ENCODE measurements at places on chromosomes 6 and 20. TPM values are rescaled to one million over a fixed set of nuclear protein-coding genes. Genes with fewer than 3 reads are reported as not detected.
A peak's percentile ranks its signal among the peaks of the same experiment; 100 is the strongest.

SLC17A2 gene
- not detected for total RNA-seq

SEL1L2 gene
- not detected for total RNA-seq

KIF25 gene
- 0.96 TPM for total RNA-seq

PAX1 gene
- not detected for total RNA-seq

TFB1M gene
- 18.6 TPM for total RNA-seq

IL17F gene
- not detected for total RNA-seq

SLC22A1 gene
- 2.7 TPM for total RNA-seq

WFDC5 gene
- total RNA-seq = 1.3 TPM

MC3R gene
- not detected for total RNA-seq

COL12A1 gene
- total RNA-seq = 44.3 TPM

DNA sequence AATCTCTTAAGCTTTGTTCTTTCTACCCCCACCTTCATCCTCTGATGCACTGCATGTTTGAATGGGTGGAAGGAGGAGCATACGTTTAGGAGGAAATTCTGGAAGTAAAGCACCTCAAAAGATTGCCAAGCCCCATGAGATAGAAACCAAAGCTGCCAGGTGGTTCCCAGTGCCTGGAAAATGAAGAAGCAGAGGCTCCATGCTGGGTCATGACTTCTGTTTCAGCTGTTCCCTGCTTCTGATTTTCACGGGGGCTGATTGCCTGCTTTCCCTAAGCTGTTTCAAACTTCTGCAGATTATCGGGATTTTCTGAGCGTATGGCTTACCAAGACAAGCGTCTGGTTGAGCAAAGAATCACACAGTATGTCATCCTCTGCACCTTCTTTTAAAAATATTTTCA, 87.5 kb upstream of the SYNDIG1 start:
- H3K4me1 ChIP-seq = no peaks in the 10 kb centered on the region
- H3K36me3 ChIP-seq = no peaks in the 10 kb centered on the region
- no peak overlapping the region for H3K4me3 ChIP-seq
- no peak overlapping the region for H3K27ac ChIP-seq
- H3K27me3 ChIP-seq = no peaks in the 10 kb centered on the region
- no peak for DNase-seq

GRCh38 chr20:6482486-6482885, 285.0 kb upstream of the BMP2 start:
- H3K36me3 ChIP-seq = no peaks in the 10 kb centered on the region
- no peak overlapping the region for H3K4me3 ChIP-seq
- H3K27me3 ChIP-seq = no peaks in the 10 kb centered on the region
- no peak overlapping the region for H3K27ac ChIP-seq
- no peak for DNase-seq

- H3K27ac ChIP-seq = no peak overlapping the region
- DNase-seq = no peak
- H3K36me3 ChIP-seq = no peaks in the 10 kb centered on the region
- no peak overlapping the region for H3K4me3 ChIP-seq
- peaks cover 17% of the 10 kb centered on the region for H3K27me3 ChIP-seq
Measured at GRCh38 chr20:48578397-48579098, 249.3 kb downstream of the PREX1 start.

DNA sequence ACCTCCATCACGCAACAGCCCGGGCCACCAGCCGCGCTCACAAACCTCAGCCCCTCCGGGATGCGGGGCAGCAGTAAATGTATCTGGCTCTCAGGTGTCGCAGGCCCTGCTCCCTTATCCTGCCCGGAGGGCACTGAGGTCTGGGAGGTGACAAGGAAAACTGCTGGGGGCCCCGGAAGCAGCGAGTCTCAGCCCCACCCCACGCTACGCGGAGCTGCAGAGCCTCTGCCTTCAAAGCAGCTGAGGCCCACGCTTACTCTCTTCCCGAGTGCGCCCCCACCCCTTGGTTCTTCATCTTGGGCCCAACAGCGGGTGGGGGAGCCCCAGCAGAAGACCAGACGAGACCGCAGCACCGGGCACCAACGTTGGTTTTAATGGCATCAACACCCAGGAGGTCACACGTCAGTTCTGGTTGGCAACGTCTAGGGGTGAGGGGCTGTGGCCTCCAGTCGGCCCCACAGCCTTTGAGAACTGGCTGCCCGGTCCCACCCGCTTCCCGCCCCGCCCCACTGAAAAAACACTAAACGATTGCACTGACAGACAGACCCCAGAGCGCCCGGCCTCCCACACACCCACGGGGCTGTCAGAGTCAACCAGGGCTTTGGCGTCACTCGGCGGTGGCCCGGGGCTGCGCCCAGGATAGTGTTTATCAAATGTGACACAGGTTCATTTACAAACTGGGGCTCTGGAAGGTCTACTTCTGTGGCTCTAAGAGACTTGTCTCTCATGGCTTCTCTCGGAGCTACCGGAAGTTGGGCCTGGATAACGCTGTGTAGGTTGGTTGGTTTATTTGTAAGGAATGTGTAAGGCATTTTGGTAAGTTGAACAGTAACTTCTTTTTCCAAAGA, 43.7 kb downstream of the DSTN start:
- H3K36me3 ChIP-seq = peaks cover 59% of the 10 kb centered on the region
- peaks cover 43% of the 10 kb centered on the region for H3K4me1 ChIP-seq
- H3K27ac ChIP-seq = no peak overlapping the region
- no peaks in the 10 kb centered on the region for H3K27me3 ChIP-seq

DNA sequence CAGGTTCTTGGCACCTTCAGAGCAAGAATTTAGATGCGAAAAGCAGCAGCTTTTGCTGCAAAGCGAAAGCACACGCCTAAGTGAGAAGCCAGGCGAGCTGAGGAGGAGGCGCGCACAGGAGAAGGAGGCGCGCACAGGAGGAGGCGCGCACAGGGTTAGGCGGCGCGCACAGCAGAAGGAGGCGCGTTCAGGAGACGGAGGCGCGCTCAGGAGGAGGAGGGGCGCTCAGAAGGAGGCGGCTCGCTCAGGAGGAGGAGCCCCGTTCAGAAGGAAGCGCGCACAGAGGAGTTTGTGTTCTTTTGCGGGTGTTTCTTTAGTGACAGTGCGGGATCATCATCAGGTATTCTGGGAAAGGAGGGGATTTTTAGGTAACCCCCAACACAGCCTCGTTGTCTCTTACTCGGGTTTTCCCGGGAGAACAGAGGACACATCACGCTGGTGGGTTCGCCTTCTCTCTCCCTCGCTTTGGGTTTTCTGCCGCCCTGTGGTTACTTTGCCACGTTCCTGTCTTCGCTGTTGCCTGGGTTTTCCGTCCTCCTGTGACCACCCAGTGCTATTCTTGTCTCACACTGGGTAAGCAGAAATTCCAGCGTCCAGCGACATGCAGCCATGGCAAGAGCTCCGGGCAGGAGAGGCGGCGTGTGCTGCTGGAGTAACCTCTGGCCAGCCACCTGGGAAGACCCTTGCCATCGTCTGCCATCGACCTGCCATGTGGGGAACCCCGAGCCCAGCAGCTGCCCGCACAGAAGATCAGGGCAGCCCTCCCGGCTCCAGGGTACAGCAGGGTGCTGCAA, 47.0 kb downstream of the WDR27 start:
- H3K27me3 ChIP-seq = no peaks in the 10 kb centered on the region
- H3K4me3 ChIP-seq = peak overlapping the region; percentile 57
- DNase-seq = peak; percentile 86
- peaks cover 5% of the 10 kb centered on the region for H3K4me1 ChIP-seq

DNA sequence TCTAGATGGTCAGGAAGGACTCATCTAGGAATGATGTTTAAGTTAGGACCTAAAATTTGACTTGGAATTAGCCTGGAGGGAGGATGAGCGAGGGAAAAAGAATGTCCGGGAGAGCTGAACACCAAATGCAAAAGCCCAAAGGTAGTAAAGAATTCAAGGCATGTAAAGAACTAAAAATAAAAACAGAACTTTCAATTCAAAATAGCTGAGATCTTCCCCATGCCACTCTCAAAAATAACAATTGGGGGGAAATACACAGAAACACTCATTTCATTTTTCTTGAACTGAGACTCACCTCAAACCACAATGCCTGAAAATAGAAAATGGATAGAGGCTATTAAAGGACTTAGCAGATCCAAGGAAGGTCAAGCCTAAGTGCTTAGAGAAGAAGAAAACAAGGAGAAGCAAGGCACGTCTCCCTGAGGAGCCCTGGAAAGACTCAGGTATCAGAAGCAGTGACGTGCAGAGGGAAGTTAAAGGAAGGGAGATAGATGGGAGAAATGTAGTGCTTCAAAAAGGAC, 10.4 kb downstream of the PXT1 start:
- no peaks in the 10 kb centered on the region for H3K27me3 ChIP-seq
- H3K4me3 ChIP-seq = no peak overlapping the region
- DNase-seq = no peak
- no peak overlapping the region for H3K27ac ChIP-seq
- H3K4me1 ChIP-seq = no peaks in the 10 kb centered on the region
- no peaks in the 10 kb centered on the region for H3K36me3 ChIP-seq

- no peak overlapping the region for H3K4me3 ChIP-seq
- H3K4me1 ChIP-seq = no peaks in the 10 kb centered on the region
- DNase-seq = no peak
- H3K36me3 ChIP-seq = no peaks in the 10 kb centered on the region
- no peak overlapping the region for H3K27ac ChIP-seq
Measured at GRCh38 chr6:1104988-1105670, 206.8 kb upstream of the FOXQ1 start.

- peaks cover 11% of the 10 kb centered on the region for H3K36me3 ChIP-seq
- no peak for DNase-seq
- no peak overlapping the region for H3K4me3 ChIP-seq
- H3K27ac ChIP-seq = no peak overlapping the region
Measured at GRCh38 chr6:70520575-70520974, 46.2 kb upstream of the SDHAF4 start.

- no peaks in the 10 kb centered on the region for H3K27me3 ChIP-seq
- H3K36me3 ChIP-seq = no peaks in the 10 kb centered on the region
- no peak overlapping the region for H3K4me3 ChIP-seq
- H3K27ac ChIP-seq = peak overlapping the region; percentile 11
- no peak for DNase-seq
Measured at GRCh38 chr20:50389438-50389807, 120.8 kb upstream of the PTPN1 start.

DNA sequence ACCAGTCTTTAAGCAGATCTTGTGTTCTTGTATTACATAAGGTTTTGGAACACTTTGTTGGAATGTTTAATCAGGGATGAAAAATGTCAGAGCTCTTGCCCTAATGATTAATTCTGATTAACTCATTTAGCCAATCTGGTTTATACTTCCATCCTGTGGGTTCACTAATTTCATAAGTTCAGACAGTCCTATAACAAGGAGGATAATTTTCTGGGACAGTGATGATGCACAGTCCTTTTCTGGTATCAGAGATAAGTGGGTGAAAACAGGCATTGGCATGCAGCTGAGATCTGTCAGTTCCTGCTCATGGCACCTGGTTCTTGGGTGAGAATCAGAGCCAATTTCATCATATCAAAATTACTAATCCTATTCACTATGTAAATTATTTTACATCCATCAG, 125.0 kb upstream of the LAMA2 start:
- H3K36me3 ChIP-seq = no peaks in the 10 kb centered on the region
- no peak overlapping the region for H3K4me3 ChIP-seq
- no peak overlapping the region for H3K27ac ChIP-seq
- DNase-seq = no peak

GRCh38 chr6:75489025-75489424, 4.6 kb downstream of the FILIP1 start:
- peaks cover 8% of the 10 kb centered on the region for H3K4me1 ChIP-seq
- H3K27me3 ChIP-seq = no peaks in the 10 kb centered on the region
- no peaks in the 10 kb centered on the region for H3K36me3 ChIP-seq

- H3K4me3 ChIP-seq = no peak overlapping the region
- no peaks in the 10 kb centered on the region for H3K27me3 ChIP-seq
- DNase-seq = no peak
- H3K27ac ChIP-seq = no peak overlapping the region
- peaks cover 89% of the 10 kb centered on the region for H3K36me3 ChIP-seq
Measured at GRCh38 chr20:5557123-5557522, 193.1 kb upstream of the SHLD1 start.

All from upper lobe of right lung (tissue), 1 donor.